K562 (cell line): ENCODE measurements at places on chromosomes 7 and 10. TPM values are rescaled to one million over a fixed set of nuclear protein-coding genes. Genes with fewer than 3 reads are reported as not detected.

SVOPL gene
- total RNA-seq, result not detected in 2 replicates

DNA sequence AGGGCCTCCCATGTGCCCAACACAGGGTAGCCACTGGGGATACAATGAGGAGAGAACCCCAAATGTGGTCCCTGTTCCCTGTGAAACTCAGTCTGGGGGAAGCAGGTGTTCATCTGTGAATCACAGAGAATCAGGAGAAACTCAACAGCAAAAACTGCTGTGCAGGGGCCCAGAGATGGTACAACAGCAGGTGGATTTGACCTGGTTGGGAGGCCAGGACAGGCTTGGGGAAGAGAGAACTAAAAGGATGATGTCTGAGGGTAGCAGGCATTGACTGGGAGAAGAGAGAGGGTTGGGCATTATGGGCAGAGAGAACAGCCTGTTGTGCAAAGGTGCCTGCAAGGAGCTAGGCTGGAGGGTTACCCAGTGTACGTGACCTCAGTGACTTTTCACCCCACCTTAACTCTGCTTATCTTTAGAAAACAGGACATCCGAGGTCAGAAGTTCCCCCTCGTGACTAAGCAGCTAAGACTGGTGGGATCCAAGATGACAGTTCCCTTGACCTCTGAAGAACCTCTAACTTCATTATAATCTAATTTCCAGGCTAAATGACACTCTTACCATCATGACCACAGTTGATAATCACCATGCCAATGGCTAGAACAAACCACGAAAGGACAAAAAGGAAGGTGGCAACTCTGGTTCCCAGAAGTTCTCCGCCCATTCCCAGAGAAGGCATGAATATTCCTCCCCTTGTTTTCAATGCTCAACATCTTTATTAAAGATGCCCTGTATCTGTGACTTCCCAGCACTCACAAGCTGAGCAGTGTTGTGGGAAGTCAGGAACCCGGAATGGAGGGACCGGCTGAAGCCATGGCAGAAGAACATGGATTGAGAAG, 5.1 kb upstream of the ADAMTS14 start:
- H3K27ac ChIP-seq, result peak overlapping the region; percentile 82
- H3K36me3 ChIP-seq, result no peaks in the 10 kb centered on the region
- no peaks in the 10 kb centered on the region for H3K27me3 ChIP-seq

- no peaks in the 10 kb centered on the region for H3K36me3 ChIP-seq
- H3K27ac ChIP-seq, result no peak overlapping the region
- H3K27me3 ChIP-seq, result peaks cover 7% of the 10 kb centered on the region
- H3K4me1 ChIP-seq, result no peaks in the 10 kb centered on the region
Observed at GRCh38 chr7:31122649-31123058, 70.5 kb downstream of the ADCYAP1R1 start.

CAMK2B gene
- total RNA-seq, result 0.29 TPM in 1 of 2 replicates, not detected in the other

DNA sequence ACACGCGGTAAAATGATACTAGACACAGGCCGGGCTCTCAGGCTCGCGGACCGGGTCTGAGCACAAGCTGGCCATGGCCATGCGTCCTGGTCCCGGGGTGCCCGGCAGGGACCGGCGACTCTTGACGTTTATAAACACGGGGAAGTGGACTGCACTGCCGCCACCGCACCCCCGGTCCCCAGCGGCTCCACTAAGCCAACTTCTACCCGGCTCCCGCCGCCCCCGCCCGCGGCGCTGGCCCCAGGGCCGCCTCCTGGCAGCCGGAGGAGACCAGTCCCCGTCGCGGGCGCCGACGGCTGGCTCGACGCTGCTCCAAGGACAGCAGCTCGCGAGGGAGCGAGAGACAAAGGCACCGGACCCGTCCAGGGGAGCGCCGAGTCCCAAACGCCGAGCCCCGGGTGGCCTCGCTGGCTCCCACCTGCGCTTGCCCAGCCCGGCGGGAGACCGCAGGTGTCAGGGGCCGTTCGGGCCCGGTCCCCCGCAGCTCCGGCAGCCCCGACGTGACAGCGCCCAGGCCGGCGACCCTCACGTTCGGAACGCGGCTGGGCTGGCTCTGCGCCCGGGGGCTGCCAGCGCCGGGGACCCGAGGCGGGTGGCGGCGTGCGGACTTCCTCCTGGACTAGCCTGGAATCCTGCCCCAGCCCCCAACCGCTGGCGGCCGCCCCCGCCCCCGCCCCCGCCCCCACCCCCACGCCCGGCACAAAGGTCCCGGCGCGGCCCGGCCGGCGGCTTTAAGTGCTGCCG, 517 bp downstream of the ITGB1 start:
- H3K27ac ChIP-seq, result peak overlapping the region; percentile 97
- H3K36me3 ChIP-seq, result peaks cover 11% of the 10 kb centered on the region; the same call in 2 of the 3 replicates
- peak; percentile 78 for DNase-seq

DNA sequence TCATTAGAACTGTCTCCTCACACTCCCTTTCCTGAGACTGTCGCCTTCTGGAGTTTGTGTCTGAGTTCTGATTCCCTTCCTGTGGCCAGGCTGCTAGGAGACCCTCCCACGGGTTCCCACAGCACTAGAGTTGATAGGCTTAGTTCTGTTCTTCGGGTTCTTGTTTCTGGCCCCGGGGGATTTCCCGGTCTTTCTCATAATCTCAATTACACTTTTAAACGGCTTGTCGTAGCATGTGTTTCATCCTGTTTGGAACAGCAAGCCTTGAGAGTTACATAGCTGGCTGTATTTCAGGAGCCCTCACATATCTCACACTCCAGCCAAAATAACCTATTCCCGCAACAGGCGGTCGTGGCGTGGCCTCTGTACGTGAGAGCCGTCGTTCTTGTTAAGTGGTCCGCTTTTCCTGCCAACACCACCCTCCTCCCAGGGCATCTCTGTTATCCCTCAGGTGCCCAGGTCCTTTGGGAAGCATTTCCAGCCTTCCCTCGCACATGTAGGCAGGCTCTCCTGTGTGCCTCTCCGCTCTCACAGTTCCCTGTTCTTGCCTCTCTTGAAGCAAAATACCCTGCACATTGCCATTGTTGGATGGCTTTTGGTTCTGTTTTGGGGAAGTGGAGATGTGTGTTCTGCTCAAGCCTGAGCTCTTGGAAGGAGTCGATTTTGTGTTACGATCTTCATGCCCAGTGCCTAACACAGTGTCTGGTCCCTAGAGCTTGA, 46.0 kb downstream of the CDC123 start:
- H3K4me3 ChIP-seq, result no peak overlapping the region
- no peak for DNase-seq
- H3K36me3 ChIP-seq, result peaks cover 83% of the 10 kb centered on the region
- H3K4me1 ChIP-seq, result no peaks in the 10 kb centered on the region
- no peaks in the 10 kb centered on the region for H3K27me3 ChIP-seq

A1CF gene
- total RNA-seq, result 0.04 and 0.11 TPM in 2 replicates

- DNase-seq, result no peak
- H3K27me3 ChIP-seq, result peaks cover 80% of the 10 kb centered on the region
Observed at GRCh38 chr10:69494626-69495558, 43.6 kb downstream of the TSPAN15 start.

DNA sequence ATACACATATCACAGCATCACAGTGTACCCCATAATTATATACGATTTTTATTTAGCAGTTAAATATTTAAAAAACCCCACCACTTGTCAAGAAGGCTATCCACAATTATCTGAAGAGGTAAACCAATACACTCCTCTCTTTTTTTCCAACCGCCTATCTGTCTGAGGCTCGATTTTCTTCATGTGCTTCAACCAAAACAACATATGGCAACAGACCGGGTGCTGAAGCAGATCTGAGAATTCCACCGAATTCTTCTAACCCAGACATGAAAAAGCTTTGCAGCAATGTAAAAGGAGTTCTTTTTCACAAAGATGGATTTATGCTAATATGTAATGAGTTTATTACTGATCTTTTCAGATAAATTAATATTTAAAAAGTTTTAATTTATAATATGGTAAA, 132.4 kb upstream of the RHEB start:
- H3K27ac ChIP-seq, result no peak overlapping the region
- no peaks in the 10 kb centered on the region for H3K36me3 ChIP-seq
- H3K4me3 ChIP-seq, result no peak overlapping the region
- H3K4me1 ChIP-seq, result no peaks in the 10 kb centered on the region
- DNase-seq, result no peak

GRCh38 chr7:101233907-101234547, 3.6 kb downstream of the CLDN15 start:
- peak; percentile 93 for DNase-seq
- 0 out of 3 replicates have a peak overlapping the region, but pooled peaks have one; percentile 1 for H3K27ac ChIP-seq
- H3K36me3 ChIP-seq, result peaks cover 26% of the 10 kb centered on the region; the same call in 2 of the 3 replicates
- H3K27me3 ChIP-seq, result no peaks in the 10 kb centered on the region
- H3K4me3 ChIP-seq, result no peak overlapping the region
- H3K4me1 ChIP-seq, result peaks cover 67% of the 10 kb centered on the region

DNA sequence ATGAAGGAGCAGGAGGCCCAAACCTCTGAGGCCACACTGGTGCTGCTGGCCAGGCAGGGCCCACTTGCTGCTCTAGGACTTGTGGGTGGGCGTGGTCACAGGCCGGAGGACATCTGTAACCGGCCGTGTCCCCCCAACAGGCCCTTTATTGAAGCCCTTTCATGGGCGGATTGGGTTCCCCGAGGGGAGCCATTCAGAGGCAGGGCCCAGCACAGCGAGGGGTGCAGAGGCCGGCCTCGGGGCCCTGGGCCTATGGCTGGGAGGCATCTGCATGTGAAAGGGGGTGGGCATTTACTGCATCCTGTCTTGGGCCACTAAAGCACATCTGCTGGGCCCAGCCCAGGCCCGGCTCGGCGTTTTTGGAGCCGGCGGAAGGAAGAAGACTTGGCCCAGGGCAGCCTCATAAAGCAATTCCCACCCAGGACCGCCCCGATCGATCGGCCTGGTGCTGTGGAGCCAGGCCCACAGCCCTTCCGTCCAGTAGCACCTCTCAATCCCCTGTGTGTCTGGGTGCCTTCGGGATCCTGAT, 8.4 kb downstream of the LHPP start:
- H3K4me3 ChIP-seq, result no peak overlapping the region
- H3K27ac ChIP-seq, result no peak overlapping the region
- H3K36me3 ChIP-seq, result no peaks in the 10 kb centered on the region
- H3K27me3 ChIP-seq, result no peaks in the 10 kb centered on the region
- peaks cover 20% of the 10 kb centered on the region for H3K4me1 ChIP-seq

CALHM2 gene
- 0.16 TPM in 1 of 2 replicates, not detected in the other for total RNA-seq

- no peaks in the 10 kb centered on the region for H3K27me3 ChIP-seq
- no peaks in the 10 kb centered on the region for H3K36me3 ChIP-seq
- H3K4me1 ChIP-seq, result no peaks in the 10 kb centered on the region
Observed at GRCh38 chr7:122949186-122949585, 46.3 kb downstream of the TAS2R16 start.

PLPP4 gene
- not detected in 2 replicates for total RNA-seq

- no peaks in the 10 kb centered on the region for H3K4me1 ChIP-seq
- H3K27me3 ChIP-seq, result peaks cover 6% of the 10 kb centered on the region; the same call in 1 of the 2 replicates
- no peaks in the 10 kb centered on the region for H3K36me3 ChIP-seq
- DNase-seq, result peak; percentile 18
Observed at GRCh38 chr10:98055841-98056516, 25.6 kb upstream of the CRTAC1 start.

- no peaks in the 10 kb centered on the region for H3K36me3 ChIP-seq
- H3K4me3 ChIP-seq, result no peak overlapping the region
- H3K27me3 ChIP-seq, result no peaks in the 10 kb centered on the region
- no peaks in the 10 kb centered on the region for H3K4me1 ChIP-seq
- no peak overlapping the region for H3K27ac ChIP-seq
Observed at GRCh38 chr7:40777730-40778312, 643.0 kb downstream of the SUGCT start.

PRLHR gene
- total RNA-seq, result not detected in 2 replicates

CCDC3 gene
- total RNA-seq, result 0.04 TPM in 1 of 2 replicates, not detected in the other

GRCh38 chr10:71889388-71889987, 38.4 kb upstream of the PSAP start:
- no peak for DNase-seq
- H3K27me3 ChIP-seq, result no peaks in the 10 kb centered on the region
- H3K4me3 ChIP-seq, result peak overlapping the region; percentile 47
- peak overlapping the region; percentile 76; the same call in 2 of the 3 replicates for H3K27ac ChIP-seq

DNA sequence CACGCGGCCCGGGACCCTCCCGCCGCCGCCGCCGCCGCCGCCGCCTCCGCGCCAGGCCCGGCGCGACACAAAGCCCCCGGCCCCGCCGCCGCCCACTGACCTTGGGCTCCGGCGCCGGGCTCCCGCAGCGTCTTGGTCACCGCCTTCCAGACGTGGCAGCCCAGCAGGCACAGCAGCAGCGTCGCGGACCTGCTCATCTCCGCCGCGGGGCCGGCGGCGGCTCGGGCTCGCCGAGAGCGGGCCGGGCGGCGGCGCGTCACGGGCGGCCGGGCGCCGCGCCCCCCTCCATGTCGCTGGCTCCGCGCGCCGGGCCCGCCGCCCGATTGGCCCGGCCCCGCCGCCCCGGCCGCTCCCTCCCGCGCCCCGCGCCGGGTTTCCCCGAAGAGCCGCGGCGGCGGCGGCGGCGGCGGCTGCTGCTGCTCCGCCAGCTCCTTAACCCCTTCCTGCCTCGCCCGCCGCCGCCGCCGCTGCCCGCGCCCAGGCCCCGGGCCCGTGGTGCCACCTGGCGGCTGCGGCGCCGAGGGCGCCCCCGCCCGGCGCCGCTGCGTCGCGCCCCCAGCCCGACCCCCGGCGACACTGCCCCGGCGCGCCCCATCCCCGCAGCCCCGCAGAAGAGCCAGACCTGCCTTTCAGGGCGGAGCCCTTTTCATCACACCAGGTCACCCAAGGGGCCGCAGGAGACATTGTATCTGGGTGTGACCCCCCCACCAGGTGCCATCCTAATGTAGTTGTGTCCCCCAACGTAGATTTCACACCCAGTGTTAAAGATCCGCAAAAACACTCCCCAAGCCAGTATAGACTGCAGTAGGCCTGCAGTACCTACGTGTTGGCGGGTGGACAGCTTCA, at the start of gene FAM171A1:
Gene FAM171A1, minus strand, starts transcription at position 434 of the 846 bp plus-strand sequence. Its CDS starts 237 bp downstream, at position 197.
- H3K4me1 ChIP-seq, result peaks cover 15% of the 10 kb centered on the region
- peak within 1 kb of the TSS; percentile 44 for H3K4me3 ChIP-seq
- DNase-seq, result peak; percentile 79
- H3K27ac ChIP-seq, result no peak within 1 kb of the TSS
- H3K27me3 ChIP-seq, result peaks cover 28% of the 10 kb centered on the region

CTAGE4 gene
- total RNA-seq, result 0.07 TPM in 1 of 2 replicates, not detected in the other

GRCh38 chr10:81136261-81136660, 598.6 kb downstream of the SH2D4B start:
- DNase-seq, result no peak
- no peak overlapping the region for H3K4me3 ChIP-seq
- H3K27me3 ChIP-seq, result no peaks in the 10 kb centered on the region
- H3K27ac ChIP-seq, result no peak overlapping the region
- H3K4me1 ChIP-seq, result no peaks in the 10 kb centered on the region

DNA sequence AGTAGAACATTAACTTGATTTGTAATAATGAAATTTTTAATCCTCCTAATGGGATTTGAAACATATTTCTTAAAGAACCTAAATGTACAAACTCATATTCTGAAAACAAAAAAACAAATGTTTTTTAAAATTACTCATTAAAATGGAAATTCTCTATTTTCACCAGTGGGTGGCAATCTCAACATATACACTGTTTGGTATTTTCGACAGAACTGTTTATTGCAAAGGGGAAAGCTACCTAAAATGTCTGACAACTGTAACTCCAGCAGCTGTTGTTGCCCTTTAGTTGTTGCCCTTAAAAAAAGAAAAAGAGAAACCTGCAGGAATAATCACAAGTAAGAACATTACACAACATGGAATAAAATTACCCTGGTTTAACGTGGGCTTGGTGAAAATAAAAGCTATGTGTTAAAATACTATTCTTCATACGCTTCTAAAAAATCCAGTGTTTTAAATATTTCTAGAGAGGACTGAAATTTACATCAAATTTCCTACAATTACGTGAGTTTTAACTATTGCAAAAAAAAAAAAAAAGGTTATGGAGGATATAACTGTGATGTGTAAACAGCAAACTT, 54.5 kb downstream of the COL1A2 start:
- no peaks in the 10 kb centered on the region for H3K27me3 ChIP-seq
- no peak overlapping the region for H3K4me3 ChIP-seq
- H3K4me1 ChIP-seq, result no peaks in the 10 kb centered on the region
- H3K36me3 ChIP-seq, result no peaks in the 10 kb centered on the region
- no peak overlapping the region for H3K27ac ChIP-seq

- DNase-seq, result no peak
- H3K4me3 ChIP-seq, result no peak overlapping the region
- no peaks in the 10 kb centered on the region for H3K27me3 ChIP-seq
- no peak overlapping the region for H3K27ac ChIP-seq
- H3K4me1 ChIP-seq, result no peaks in the 10 kb centered on the region
- no peaks in the 10 kb centered on the region for H3K36me3 ChIP-seq
Observed at GRCh38 chr7:37289781-37290180, 158.9 kb downstream of the ELMO1 start.

NUPR2 gene
- total RNA-seq, result not detected in 2 replicates
